ENCODE measurements at places on chromosomes 4 and X.

DNA sequence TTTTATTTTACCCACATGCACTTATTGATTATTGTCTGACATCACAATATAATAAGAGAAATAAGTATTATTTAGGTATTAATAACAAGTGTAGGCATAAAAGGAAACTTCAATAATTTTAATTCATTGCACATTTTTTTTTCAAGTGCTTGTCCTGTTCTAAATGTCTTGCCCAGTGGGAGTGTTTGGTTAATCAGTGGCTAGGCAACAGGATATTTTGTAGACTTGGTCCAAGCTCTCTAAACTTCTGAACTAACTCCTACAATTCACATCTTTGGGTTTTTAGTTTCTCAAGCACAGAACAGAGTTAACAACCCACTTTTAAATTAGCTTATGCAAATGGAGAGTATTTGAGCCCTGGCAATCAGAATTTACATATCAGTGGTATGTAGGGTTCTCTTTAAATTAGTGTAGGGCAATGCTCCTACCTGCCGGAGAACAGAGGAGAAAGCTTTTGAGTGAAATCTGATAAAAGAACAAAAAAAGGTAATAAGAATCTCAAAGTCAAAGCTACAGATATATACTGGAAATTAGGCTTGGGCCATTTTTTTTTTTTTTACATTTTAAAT is 353.5 kb downstream of the ADGRL3 start:
- DNase-seq: no peak

- no peak for DNase-seq
Observed at GRCh38 chrX:130714135-130714534, 188.9 kb downstream of the ENOX2 start.

DNA sequence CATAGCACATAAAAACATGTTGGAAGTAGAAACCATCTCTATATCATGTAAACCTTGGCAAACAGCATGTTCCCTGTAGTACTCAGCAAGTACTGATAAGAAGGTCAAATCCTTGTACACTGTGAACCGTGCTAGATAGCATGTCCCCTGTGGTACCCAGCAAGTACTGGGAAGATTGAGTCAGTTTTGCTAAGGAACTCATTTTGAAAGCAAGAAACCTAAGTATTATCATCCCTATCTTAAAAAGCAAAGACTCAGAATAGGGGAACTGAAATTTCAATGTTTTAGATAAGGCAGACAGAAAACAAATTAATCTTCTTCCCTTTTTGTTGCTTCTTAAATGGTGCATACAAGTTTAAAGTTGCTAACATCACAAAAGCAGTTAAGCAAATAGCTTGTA is 180.2 kb downstream of the RBM46 start:
- no peak for DNase-seq

DNA sequence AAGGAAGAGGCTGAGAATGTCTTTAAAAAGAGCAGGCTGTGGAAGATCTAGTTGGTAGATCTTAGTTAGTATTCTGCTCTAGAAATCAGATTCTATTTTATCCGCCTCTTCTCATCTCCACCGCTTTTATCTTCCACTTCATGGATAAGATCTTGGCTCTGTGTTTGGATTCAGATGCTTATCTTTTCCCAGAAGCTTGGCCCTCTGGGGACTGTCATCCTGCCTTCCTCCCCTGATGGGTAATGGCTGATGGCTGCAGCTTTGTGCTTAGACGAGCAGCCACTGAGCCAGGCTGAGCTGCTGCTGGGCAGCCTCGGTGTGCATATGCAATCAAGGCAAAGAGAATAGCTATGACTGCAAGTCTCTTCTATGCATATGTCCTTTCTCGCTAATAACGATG is 23.5 kb downstream of the TRIML1 start:
- no peak for DNase-seq

DNA sequence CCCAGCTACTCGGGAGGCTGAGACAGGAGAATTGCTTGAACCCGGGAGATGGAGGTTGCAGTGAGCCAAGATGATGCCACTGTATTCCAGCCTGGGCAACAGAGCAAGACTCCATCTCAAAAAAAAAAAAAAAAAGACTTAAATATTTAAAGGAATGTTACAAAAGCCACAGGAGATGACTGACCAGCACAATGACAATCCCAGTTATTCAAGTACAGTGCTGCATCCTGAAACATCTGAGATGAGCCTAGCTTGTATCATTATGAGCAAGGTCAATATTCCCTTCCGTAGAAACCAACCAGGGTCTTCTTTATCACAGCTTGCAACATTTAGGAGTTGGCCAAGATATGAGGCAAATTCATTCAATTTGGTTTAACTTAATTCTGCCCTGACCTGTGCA is 38.6 kb downstream of the LNX1 start:
- DNase-seq: no peak

DNA sequence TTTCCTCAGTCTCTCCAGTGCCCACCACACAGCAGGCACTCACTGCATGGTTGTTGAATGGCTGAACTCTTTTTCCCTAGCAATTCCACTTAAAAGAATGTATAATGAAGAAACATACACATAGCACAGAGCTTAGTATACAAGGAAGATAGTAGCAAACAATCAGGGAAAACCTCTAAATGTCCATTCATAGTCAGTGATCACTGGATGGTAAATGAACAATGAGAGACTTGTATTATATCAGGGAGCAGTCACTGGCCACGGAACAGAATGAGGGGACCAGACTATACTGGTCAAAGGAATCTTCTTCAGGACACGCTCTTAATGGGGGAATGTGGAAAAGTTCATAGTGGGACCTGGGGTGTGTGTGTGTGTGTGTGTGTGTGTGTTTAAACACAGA is 43.6 kb upstream of the FAM156A start:
- DNase-seq: no peak

DNA sequence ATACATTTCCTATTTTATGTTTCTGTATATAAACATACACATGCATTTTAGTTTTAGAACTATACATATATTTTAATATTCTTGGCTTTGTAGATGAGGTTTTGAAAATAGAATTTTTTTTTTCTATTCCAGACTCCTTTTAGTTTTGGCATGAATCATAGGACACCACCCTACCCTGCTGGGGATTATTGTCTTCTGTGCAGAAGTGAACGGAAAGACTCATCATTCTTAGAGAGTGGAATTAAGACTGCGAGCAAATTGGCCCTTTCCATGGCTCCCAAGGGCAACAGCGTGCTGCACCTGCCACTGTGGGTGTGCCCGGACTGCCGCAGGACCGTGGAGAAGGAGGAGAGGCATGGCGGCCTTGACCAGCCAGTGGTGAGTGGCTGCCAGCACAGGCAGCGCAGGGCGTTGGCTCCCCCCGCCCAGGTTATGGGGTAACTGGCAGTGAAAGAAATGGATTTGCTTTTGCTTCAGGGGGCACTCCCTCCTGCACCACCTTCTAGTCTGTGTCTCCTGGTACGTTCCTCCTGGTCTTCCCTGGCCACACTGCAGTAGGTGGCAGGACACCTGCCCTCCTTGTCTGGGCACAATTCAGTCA is 59.6 kb downstream of the FAM193A start:
- DNase-seq: no peak

GRCh38 chrX:3940000-3940610 is 226.7 kb upstream of the PRKX start:
- no peak for DNase-seq

GRCh38 chr4:24203926-24204325 is 314.1 kb upstream of the PPARGC1A start:
- no peak for DNase-seq

DNA sequence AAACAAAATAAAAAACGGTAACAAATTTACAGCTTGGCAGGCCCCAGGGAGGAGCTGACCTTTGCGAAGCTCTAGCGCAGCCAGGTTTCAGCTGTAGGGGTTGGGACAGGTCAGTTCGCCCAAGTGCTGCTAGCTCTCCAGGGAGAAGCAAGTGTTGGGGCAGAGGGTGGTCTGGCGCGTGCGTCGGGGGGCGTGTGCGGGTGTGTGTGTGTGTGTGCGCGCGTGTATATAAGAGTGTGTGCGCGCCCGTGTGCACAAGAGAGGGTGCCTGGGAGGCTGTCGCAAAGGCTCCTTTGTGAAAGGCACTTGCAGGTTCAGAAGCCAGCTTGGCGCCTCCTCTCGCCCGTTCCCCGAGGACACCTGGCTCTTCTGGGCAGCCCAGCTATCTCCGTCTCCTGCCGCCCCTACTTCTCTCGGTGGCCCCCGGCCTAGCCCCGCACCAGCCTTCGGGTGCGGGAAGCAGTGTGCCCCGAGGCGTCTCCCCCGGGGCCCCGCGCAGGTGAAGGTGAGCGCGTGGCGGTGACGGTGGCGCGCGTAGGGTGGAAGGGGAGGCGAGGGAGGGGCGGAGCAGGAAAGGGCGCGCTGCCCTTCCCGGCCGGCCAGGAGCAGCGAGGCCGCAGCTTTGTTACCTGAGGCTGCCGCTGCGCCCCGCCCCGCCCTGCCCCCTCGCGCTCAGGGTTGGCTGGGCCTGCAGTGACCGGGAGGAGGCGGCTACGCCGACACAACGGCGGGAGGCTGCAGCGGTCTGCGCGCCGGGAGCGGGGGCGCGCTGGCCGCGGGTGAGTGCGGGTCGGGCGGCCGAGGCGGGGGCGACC is at the start of gene FHDC1:
TSS of gene FHDC1 (plus strand) at position 693 of the 815 bp plus-strand sequence. CDS start 6,735 bp downstream, outside the sequence.
- DNase-seq: no peak

DNA sequence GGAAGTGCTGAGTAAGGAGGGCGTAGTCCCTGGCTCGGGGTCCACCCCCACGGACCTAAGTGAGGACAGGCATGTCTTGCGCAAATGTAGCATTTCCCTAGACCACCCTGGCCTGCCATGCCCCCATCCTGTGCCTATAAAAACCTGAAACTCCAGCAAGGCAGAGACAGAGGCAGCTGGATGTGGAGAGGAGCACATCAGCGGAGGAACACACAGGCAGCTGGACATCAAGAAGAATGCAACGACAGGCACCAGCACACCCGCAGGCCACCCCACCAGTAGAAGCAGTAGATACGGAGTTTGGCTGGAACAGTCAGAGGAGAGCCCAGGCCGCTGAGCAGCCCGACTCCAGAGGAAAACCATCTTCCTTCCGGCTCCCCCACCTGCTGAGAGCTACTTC is 345.9 kb downstream of the FSTL5 start:
- DNase-seq: no peak

DNA sequence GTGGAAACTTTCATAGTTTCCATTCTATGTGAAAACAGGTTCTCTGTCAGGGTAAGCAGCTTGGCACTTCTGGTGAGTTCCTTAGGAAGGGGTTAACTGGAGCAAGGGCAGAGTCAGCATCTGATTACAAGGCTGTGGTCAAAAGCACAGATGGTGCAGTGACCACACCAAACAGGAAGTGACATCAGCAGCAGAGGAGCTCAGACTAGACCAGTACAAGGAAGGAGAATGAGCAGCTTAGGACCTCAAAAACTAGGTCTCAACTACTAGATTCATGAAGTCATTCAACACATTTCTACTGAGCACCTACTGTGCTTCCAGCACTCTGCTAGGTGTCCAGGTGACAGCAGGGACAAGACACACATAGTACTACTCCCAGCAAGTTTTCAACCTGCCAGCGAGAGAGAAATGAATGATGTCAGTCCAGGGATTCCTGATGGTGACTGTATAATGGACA is 130.2 kb downstream of the AMELX start:
- no peak for DNase-seq

DNA sequence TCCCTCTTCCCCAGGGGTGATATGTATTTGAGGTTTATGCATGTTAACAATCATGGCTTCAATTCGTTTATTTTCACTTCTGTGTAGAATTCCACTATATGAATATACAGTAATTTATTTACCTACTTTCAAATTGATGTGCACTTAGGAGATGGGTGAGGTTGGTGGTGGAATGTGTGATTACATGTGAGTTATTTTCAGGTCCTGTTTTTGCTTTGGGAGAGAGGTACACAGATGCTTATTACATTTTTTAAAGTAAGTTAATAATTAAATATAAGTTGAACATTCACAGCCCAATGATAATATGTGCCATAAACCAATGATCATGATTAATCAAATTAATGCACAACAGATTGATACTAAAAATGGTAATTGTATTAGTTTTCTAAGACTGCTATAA is 79.5 kb downstream of the SPRY1 start:
- DNase-seq: no peak

DNA sequence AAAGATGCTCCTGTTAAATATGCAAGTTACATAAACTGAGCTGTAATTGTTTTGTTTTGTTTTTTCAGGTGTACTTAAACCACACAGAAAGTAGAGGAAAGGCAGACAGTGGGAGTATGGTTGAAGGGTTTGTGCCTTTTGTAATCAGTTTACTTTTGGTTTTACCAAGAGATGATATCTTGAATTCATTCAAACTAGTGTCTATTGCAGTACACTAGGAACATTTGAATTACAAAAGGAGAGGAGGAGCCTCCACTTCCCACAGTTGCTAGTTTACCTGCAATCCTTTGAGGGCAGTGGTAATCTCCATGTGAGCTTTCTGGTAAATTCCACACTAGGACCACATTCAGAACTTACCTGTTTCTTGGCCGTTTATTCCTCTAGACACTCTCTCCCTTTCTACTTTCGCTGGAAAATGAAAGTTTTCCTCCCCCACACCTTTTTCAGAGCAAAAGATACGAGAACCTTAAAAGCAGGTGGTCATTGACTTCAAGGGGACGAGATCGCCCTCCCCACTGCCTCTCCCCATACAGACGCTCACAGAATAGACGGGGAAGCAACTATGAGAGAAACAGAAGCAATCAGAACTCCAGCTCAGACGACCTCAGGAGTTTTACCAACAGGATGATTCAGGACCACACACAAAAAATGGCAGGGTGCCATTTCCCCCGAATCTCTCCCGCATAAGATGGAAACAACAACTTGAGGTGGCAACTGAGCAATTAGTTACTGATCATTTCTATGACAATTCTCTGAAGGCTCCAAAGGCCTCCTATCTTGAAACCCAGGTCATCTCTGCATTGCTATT is 3.3 kb downstream of the RBM47 start:
- no peak for DNase-seq

- no peak for DNase-seq
Observed at GRCh38 chrX:36581030-36581429, 427.1 kb upstream of the FAM47C start.

- no peak for DNase-seq
Observed at GRCh38 chr4:3330707-3331106, 37.9 kb downstream of the RGS12 start.

DNA sequence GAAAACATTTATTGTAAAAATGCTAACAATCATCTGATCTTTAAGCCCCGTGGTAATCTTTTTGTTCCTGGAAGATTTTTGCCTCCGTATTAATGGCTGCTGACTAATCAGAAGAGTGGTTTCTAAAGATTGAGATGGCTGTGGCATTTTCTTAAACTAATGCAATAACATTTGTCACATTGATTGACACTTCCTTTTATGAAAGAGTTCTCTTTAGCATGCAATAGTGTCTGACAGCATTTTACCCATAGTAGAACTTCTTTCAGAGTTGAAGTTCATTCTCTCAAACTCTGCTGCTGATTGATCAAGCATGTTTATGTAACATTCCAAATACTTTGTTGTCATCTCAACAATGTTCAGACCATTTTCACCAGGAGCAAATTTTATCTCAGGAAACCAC is 26.8 kb upstream of the UGT2B4 start:
- no peak for DNase-seq

DNA sequence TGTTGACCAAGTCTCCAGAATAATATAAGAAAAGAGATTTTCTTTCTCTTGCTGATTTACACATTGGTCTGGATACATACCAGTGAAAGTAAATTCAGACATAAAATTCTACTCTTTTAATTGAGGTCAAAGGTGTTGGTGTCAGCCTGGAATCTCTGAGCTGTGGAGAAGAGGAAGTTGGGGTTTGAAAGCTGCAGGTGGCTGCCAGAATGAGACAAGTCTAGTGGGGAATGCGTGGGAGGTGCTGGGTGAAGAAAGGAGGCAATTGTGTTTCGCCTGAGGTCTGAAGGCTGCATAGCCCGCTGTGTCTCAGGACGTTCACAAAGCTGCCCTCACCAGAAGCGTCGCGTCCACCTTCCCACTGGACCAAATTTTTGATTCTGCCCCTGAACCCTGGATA is 31.2 kb downstream of the PHEX start:
- no peak for DNase-seq

- DNase-seq: no peak
Observed at GRCh38 chr4:44159991-44160390, 288.6 kb downstream of the KCTD8 start.
